ENCODE measurements at places on chromosomes 7 and 10.

DNA sequence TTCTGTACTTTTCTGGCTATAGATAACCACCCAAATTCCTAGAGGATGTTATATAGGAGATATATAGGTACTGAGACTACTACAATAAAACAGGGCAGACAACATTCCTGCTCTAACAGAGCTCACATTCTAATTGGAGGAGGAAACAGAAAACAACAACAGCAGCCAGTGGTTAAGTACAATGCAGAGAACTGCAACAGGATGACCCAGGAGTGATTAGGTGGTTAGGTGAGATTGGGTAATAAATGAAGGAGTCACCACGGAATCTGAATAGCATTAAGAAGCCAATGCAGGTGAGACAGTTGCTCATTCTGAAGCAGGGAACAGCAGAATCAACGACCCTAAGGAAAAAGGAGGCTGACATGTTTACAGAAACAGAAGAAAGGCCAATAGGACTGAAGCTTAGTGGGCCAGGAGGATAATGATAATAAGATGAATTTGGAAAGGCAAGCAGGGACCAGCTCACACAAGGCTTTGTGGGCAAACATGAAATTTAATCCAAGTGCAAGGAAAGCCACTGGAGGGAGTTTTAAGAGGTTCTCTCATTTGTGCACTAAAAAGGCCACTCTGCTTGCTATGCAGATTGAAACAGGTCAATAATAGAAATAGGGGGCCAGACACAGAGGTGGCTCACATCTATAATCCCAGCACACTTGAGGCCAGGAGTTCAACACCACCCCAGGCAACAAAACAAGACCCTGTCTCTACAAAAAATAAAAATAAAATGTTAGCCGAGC lies 16.9 kb upstream of the REEP3 start:
- DNase-seq = no peak

GRCh38 chr10:49625411-49625810 lies 11.6 kb downstream of the CHAT start:
- DNase-seq = no peak

DNA sequence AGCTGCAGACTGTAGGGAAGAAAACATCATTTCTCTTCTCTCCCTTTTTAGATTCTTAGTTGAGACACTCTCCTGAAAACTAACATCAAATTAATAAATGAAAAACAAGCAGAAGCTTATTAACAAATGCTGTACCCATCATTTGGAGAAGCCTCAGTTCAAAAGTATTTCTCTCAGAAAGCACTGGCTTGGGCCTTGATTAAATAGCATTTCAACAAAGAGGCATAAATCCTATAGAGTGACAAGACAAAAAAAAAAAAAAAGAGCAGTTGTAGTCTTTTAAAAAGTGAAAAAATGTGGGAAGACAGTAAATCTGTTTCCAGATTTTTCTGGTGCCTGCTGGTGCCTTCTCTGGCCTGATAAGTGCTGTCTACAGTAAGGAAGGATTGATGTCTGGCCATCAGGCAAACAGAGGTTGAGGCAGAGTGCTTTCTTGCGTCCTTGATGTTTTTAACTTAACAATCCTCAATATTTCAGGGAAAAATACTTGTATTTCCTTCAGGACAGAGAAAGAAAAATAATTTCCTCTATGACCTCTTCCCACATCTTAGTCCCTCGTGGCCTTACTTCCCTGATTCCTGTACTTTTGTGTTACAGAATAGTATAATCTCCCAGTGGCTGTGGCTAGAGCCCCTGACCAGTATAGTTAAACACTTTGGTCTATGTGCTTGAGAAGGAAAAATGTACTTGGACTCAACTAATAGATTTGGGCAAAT lies 300.5 kb downstream of the HGF start:
- no peak for DNase-seq

DNA sequence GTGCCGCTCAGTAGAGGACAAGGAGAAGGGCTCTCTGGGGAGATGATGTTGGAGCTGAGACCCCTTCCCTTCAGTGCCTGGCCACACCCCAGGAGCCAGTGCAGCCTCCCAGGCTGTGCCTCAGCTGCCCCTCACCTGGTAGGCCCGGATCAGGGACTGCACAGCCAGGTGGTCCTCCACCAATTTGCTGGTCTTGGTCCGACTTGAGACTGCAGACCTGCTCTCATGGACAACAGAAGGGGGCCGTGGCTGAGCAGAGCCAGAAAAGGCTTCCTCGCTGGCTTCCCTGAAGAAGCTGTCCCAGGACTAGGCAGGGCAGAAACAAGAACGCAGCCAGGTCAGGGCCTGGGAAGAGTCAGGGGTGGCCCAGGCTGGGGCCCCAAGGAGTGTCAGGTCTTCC lies 5.5 kb downstream of the OGDHL start:
- no peak for DNase-seq

GRCh38 chr7:92785923-92786322 lies 50.5 kb downstream of the CDK6 start:
- no peak for DNase-seq

DNA sequence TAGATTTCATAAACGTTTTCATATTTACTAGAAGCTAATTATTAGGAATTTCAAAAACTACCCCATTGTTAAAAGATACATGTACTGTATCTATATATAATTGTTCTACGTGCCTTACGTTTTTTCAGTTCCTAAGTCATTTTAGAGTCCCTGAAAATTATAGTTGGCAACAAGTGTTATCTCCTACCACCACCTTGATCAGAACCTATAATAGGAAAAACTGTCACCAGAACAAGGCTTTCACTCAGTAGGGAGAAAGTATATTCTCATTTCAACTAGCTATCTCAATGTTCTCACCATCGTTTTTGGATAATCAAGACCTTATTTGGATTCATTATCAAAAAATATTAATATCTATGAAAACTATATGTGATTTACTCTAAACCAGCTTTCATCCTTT lies 107.7 kb downstream of the CPEB3 start:
- DNase-seq = no peak

- no peak for DNase-seq
Observed at GRCh38 chr10:44662051-44662450, 249.1 kb upstream of the TMEM72 start.

DNA sequence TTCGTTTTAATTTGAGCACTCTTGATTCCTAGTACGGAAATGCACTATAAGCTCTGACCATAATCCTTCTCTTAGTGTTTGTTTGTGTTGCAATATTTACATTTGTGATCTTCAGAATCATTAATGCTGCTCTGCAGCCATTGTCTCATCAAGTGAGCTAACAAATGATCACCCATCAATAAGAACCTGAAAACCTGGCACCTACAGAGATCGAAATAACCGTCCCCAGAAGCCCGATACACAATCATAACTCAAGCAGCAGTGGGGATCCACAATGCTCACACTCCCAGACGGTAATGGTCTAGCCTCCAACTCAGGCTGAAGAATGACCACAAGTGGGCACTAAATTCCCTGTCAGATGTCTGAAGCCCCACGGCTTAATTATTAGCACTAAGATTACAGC lies 156.0 kb upstream of the NFE2L3 start:
- no peak for DNase-seq

- DNase-seq = no peak
Observed at GRCh38 chr10:129570185-129570584, 103.1 kb downstream of the MGMT start.

- no peak for DNase-seq
Observed at GRCh38 chr7:38411404-38411803, 138.0 kb upstream of the TARP start.

GRCh38 chr10:97365761-97366351 lies 31.3 kb upstream of the FRAT2 start:
- no peak for DNase-seq

DNA sequence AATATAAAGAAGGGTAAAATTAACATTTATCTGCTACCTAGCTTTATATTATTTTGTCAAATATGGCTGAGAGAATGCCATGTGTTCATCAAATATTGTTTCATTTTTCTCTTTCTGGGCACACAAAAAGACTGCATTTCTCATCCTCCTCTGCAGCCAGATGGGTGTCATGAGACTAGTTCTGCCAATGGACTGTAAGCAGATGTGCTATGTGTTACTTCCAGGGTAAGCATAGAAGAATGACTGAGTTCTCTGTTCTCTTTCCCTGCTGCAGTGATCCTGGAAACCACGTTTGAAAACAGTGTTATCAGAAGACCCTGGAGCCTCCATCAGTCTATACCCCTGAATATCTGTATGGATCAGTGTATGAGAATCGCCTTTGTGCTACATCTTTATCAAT lies 24.1 kb upstream of the SLK start:
- no peak for DNase-seq

DNA sequence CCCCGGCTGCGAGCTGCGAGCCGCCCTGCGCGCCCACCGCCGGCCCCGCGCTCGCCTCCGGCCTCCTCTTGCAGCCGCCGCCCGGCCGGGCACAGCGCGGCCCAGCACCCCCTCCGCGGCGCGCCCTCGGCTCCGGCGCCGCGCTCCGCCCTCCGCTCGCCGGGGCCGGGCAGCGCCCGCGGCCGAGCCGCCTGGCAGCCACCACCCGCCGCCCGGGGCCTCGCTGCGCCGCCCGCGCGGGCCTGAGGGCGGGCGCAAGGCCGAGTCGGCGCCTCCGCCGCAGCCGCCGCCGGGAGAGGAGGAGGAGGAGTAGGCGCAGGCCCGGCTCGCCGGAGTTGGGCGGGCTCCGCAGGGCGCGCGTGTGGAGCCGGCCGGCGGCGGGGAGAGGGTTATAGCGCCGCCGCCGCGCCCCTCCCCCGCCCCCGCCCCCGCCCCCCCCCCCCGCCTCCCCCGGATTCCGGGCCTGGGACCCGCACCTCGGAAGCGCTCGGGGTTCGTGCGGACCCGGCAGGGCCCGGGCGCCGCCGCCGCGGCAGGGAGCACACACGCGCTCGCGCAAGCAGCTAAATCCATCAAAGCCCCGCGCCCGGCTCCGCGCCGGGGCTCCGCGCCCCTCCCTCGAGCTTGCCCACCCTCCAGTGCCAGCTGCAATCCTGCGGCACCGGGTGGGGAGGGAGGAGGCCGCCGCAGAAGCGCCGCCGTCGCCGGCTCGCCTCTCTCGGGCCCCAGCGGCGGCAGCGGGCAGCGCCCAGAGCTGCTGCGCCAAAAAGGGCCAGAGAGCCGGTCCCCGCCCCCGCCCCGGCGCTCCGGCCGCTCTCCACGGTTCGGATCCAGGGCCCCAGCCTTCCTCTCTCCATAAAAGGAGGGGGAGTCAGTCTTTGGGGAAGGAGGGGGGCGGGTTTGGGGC lies at the start of gene PDGFA:
PDGFA (minus strand) TSS at position 363 of the 907 bp plus-strand sequence. CDS start 845 bp downstream, outside the sequence.
- no peak for DNase-seq
